ENCODE measurements at places on chromosomes 5 and 9.

DNA sequence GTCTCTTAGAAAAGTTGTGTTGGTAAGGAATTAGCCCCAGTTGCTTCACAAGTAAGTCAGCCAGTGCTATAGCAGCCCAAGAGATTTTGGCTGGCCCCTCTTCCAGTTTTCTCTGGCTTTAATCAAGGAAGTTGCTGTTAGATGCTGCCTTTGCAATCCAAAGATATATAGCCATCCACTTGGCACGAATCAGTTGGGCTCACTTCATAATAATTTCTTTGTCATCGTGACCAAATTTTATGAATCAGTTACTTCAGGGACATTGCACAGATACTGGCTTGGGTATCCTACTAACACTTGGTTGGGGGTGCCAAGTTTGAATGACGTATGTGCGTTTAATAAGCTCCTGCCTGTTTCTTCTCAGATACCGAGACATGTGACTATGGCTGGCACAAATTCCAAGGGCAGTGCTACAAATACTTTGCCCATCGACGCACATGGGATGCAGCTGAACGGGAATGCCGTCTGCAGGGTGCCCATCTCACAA is 81.5 kb downstream of the VCAN start:
- no peak for DNase-seq

- DNase-seq, result no peak
Measured at GRCh38 chr9:122033775-122034373, 59.2 kb downstream of the TTLL11 start.

- peak; percentile 19 for DNase-seq
Measured at GRCh38 chr9:107131108-107131799, 151.8 kb upstream of the RAD23B start.

GRCh38 chr5:169343766-169344165 is 42.8 kb upstream of the SLIT3 start:
- DNase-seq, result no peak

DNA sequence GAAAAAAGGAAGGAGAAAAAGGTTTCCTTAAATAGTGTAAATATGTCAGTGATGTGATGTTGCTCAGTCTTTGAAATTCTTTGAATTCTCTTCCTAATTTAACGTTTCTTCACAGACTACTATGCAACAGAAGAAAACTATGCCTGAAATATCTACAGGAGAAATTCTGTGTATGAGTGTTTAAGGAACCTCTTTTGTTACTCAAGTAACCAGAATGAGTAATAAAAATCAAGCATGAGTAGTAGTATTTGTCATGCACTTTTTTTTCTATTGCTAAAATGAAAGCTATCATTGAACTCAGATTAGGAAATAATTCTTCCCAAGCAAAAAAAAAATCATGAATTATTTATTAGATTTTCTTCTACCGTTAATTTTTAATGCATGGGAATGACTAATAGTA is 20.3 kb upstream of the THG1L start:
- DNase-seq, result no peak

GRCh38 chr9:72485821-72486593 is 35.4 kb upstream of the TMC1 start:
- DNase-seq, result no peak

DNA sequence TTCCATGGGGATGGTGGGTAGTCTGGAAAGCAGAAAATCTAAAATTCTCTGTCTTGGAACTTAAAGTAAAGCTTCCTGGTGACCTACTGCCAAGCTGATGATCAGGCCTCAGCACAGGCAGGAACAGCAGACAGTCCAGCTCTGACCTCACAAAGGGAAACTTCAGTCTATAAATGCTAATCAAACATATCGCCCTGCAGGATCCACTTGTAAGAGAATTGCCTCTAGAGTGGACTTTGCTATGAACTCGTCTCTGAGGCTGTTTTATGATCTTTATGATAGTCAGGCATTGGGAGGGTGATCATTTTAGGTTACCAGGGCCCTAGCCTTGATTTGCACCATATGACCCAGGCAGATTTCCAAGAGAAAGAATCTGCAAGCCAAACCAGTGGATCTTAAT is 67.6 kb upstream of the SELENOP start:
- no peak for DNase-seq

DNA sequence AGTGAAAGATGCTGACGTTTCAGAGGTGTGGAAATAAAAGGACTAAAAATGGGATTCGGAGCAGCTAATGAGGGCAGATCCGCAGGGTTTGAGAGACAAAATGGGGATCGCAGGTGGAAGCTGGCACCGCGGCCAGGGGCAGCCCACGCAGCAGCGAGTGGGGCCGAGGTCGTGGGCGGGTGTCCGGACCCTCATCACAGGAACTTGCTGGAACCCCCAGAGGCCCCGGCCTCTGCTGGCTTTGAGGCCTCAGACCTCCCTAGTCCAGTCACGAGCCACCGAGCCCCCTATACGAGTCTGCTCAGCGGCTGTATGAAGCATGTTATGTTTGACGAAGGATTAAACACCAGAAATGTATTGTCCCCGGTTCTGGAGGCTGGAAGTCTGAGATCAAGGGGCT is 45.8 kb upstream of the FCN1 start:
- DNase-seq, result no peak

DNA sequence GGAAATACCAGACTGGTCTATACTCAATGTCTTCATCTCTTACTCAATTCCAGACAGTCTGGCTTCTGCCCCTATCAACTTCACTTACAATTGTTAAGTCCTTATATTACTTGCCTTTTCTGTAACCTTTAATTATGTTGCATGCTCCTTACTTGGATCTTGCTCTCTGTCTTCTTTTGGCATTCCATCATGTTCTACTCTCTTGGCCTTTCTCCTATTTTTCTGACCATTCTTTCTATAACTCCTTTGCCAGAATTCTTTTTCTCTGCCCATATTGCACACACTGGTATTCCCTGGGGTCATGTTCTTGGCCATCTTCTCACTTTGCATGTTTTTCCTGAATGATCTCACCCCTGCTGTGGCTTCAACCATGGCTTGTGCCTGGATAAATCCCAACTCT is 209.8 kb upstream of the ZNF462 start:
- DNase-seq, result no peak

DNA sequence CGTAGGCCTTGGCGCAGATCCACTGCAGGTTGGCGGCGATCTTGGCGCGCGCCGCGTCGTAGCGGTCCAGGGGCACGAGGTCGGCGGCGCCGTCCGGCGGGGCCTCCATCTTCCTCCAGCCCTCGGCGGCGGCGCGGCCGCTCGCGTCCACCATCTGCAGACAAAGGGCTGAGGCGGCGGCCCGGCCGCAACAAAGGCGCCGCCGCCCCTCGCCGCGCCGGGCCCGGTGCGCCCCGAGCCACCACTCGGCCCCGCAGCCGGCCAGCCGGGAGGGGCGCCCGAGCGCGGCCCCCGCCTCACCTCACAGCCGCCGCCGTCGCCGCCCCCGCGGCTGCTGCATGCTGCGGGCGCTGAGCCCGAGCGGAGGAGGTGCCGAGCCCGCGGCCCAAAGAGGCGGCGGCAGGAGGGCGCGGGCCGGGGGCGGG is 328 bp downstream of the CAMSAP1 start:
- DNase-seq, result peak; percentile 47

GRCh38 chr5:115460472-115460871 is 84.1 kb downstream of the FEM1C start:
- DNase-seq, result no peak

DNA sequence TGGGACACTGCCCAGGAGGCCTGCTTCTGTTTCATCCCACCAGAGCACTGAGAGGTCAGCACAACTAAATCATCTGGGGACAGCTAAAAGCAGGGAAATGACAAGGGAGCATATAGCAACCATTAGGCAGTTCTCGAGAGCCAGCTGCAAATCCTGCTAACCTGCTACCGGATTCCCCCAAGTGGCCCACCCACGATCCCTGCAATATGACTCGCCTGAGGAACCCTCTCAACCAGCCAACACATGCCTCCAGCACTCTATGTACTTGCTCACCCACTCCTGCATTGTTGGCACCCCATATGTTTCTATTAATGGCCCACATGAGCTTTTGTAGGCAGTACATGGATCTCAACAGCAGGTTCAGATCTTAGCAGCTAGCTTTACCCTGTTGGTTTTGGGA is 326.0 kb downstream of the GABRG2 start:
- no peak for DNase-seq

- DNase-seq, result peak; percentile 25
Measured at GRCh38 chr9:95605816-95606488, 89.2 kb upstream of the PTCH1 start.

DNA sequence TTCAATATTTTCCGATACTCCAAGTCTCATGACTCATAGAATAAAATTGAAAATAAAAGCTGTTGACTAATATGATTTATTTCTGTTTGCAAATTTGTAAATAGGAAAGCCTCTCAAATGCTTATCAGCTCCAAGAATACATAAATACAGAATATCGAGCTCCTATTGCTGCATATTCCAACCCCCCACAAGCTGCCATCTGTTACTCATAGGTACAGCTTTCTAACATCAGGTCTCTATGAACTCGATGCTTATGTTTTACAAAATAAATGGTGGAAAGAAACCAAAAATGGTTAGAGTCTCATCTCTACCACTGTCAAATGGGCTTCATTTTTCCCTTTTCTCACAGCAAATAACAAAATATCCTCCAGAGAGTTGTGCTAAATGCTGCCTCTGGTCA is 631.6 kb upstream of the CDH18 start:
- DNase-seq, result no peak

DNA sequence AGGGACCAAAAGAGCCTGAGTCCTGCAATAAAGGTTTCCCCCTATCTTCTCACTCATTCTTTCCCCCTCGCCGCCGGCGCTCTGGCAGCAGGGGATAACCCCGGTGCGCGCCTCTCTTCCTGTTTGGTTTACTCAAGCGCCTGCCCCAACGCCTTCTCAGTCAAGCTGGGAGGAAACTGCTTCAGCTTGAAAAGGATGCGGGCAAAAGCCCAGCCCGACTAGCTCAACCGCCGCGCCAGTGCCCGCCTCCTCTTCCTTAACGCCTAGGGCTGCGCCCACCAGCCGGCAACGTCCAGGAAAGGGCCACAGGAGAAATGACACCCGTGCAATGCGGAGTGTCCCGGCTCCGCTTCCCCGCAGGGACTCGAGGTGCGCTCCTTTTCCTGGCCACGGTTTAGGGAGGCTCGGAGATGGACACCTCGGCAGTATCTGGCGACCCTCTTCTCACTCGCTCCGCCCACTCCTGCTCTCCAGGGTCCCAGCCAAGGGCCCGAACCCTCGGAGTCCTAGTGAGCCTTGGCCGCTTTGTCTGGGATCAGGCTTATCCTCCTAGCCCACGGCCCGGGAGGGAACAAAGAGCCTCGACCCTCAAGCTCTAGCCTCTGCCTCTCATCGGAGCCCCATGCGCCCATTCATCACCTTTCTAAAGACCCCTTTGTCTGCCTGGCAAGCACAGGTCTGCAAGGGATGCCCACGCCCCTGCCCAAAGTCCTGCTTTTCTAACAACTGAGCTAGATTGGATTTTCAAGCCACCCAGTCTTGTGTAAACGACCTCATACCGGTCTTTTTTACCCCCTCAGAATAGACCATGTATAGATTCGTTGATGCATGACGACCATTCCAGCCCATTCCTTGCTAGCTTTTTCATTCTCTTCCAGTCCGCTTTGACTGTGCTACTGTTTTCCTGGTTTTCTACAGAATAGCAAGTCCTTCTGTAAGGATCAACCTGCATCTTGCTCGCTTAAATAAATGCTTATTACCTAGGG is 2.0 kb downstream of the ST8SIA4 start:
- DNase-seq, result peak; percentile 45

- no peak for DNase-seq
Measured at GRCh38 chr5:56822981-56823380, 7.6 kb downstream of the MAP3K1 start.
